ENCODE measurements at places on chromosomes 11 and 22. TPM values are rescaled to one million over a fixed set of nuclear protein-coding genes. Genes with fewer than 3 reads are reported as not detected.

The RFPL1 gene
- total RNA-seq, result not detected

The MFRP gene
- total RNA-seq, result under 0.01 TPM

The WNT11 gene
- 0.50 TPM for total RNA-seq

The JAM3 gene
- total RNA-seq, result 105 TPM

The NNMT gene
- total RNA-seq, result 367 TPM

The PGA3 gene
- 2.0 TPM for total RNA-seq
